ENCODE measurements at places on chromosomes 5 and 9.

DNA sequence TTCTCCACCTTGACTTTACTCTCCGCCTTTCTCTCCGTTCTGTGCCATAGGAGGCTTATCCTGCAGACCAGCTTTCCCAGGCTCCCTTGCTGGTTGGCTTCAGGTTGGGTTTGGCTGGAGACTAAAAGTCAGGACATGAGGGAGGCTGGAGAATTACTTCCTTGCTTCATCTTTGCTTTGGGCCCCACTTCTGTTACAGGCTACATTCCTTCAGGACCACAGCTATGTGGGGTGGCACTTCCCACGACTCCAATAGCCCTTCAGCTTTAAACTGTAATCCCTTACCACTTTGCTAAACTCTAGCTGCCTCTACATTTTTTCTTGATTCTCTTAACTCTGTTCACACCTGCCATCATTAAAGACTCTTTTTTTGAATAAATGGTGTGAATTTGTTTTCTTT, 186.7 kb upstream of the NR4A3 start:
- peak; percentile 54 for DNase-seq

- DNase-seq, result no peak
Observed at GRCh38 chr5:472076-472655, 29.2 kb downstream of the EXOC3 start.

DNA sequence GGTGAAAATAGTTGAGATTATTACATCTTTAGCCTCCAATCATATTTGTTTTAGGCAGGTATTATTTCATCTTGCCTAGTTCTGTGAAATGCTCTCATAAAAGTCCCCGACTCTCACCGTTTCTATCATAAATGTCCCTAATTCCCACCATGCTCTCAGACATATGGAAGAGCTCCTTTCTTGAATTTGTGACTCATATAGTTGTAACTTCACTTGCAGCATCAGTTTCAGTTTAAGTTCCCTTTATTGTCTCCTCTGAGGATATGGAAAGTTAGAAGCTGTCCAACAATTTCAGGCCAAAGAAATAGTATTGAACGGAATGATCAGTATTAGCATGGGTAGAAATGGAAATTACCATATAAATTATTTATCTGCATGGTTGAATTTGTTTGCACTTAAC, 187.5 kb upstream of the NR4A3 start:
- DNase-seq, result peak; percentile 13

- DNase-seq, result no peak
Observed at GRCh38 chr9:22383718-22384117, 62.9 kb upstream of the DMRTA1 start.

DNA sequence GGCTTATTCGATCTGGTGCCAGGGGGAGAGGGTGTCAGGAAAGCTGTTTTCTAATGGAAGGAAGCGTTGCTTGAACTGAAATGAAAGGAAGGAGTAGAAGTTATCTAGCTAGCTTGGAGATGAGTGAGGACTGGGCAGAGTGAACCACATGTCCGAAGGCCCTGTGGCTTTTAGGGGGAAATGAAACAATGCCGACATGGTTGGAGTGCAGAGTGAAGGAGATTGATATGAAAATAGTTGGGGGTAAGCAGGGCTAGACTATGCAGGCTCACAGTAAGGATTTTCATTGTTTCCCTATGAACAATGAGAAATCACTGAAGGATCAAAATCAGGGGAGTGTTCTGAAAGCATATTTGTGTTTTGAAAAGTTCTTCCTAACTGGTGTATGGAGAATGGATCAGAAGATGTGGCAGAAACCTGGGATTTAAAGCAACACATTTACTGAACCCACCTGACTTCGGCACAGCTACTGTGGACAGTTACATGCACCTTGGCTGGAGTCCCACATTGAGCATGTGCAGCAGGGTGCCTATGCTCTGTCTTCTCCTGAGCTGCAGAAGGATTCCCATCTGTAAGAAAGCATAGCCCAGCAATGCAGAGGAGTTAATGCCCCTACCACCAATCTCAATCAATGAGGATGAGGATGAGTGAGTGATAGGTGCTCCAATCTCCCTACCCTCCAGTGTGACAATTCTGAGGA, 144.4 kb upstream of the TBCA start:
- DNase-seq, result no peak

DNA sequence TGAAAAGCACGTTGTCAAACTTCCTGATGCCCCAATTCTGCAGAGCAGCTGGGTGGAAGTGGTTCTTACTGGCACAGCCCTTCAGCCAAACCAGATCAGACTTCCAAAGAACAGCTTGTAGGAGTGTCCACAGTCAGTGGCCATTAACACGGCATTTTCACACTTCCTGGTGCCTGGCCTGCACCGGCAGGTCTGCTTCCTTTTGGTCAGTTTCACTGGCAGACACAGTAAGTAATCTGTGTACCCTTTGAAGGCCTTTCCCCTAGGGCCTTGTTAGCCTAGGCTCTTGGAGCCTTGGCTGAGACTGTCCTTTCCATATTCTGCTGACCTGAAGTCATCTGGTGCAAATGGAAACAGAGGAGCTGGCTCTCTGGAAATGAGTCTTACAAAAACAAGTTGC, 297.5 kb upstream of the TNC start:
- DNase-seq, result no peak

DNA sequence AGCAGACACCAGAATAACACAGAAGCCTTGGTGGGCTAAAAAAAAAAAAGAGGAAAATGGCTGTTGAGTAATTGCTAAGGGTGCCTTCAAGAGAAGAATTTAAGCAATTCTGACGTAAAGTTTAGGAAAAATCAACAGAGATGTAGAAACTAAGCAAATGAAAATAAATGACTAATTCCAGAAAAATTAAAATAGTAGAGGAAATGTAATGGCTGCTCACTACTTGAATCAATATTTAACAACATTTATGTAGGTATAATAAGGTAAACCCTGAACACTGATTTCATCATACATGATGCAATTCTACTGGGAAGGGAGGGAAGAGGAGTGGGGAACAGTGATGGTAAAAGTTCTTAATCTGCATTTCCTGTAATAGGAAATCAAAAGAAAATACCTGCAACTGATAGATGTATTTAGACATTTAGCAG, 41.4 kb downstream of the PUM3 start:
- peak; percentile 76 for DNase-seq
